CD4-positive, alpha-beta T cell treated with Interleukin-15 for 4 hours (primary cell): ENCODE measurements at places on chromosomes 7 and 10.

- peak; percentile 74 for DNase-seq
These were observed 21.0 kb upstream of the GNA12 start for GRCh38 chr7:2864999-2865670.

- DNase-seq: no peak
These were observed 141.2 kb downstream of the ST7 start for GRCh38 chr7:117094457-117094856.

DNA sequence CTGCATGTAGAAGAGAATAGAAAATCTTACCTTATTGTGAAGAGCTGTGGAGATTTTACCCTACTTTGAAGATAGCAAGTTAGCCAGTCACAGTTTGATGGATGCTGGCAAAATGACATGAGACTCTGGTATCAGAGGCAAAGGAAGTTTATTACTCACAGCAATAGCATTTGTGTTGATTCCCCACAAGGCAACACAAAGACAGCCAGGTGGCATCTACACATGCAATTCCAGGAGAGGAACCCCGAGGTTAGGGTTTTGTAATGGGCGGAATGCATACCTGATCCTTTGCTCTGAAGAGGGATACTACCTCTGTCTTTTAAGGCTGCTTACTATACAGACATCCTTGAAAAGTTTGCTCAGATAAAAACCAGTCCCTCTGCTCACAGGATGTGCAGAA, 59.5 kb downstream of the AHR start:
- no peak for DNase-seq

- DNase-seq: no peak
These were observed 185.7 kb upstream of the TMEM72 start for GRCh38 chr10:44725404-44725803.

- no peak for DNase-seq
These were observed 210.8 kb downstream of the ADARB2 start for GRCh38 chr10:1526436-1527055.

- DNase-seq: no peak
These were observed 104.8 kb downstream of the AUTS2 start for GRCh38 chr7:69703099-69703498.

DNA sequence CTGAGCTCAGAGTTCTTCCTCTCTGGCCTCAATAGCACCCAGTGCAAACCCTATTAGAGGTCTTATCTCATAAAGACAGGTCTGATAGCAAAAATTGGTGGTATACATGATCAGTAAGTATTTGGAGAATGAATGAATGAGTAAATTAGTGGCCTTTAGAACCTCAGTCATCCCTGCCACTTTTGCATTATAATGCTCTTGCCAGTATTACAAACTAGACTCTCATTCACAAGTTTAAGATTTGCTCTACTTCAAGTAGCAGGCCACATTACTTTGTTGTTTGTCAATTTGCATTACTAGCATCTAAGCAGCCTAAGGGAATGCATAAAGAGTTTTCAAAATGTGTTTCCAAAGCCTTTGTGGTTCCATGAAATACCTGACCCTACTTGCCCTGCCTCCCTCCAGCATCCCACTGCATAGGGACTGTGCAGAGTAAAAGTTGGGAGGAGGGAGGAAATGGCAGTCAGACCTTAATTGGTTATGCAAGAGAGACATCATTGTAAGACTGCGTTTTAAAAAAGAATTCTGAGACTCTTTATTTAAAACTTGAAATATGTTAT, 21.3 kb downstream of the TSPAN12 start:
- no peak for DNase-seq

DNA sequence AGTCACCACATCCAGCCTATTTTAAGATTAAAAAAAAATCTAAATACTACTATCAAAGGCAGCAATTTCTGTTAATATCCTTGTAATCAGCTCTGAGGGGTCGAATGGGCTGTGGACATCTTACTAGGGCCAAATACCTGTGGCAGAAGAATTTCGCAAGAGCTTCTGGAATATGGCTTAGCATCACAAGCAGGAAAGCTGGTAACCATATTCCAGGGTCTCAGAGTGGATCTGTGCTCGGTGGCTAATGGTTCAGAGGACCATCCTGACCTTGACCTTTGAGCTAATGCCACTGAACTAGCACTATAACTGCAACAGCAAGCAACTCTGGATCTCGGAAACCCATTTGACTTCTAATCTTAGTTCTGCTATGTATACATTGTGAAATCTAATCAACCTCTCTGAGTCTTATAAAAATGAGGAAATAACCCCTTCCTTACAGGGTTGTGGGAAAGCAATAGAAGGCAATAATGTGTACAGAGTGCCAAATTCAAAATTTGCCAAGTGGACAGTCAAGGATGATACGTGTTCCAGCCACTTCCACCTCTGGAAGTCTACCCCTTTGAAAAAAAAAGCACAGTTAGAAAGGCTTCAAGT, 65.5 kb downstream of the CYP26A1 start:
- DNase-seq: no peak

GRCh38 chr7:72266771-72267170, 145.4 kb downstream of the CALN1 start:
- DNase-seq: no peak

- DNase-seq: no peak
These were observed 517.1 kb upstream of the ANKRD30A start for GRCh38 chr10:36608251-36608650.

DNA sequence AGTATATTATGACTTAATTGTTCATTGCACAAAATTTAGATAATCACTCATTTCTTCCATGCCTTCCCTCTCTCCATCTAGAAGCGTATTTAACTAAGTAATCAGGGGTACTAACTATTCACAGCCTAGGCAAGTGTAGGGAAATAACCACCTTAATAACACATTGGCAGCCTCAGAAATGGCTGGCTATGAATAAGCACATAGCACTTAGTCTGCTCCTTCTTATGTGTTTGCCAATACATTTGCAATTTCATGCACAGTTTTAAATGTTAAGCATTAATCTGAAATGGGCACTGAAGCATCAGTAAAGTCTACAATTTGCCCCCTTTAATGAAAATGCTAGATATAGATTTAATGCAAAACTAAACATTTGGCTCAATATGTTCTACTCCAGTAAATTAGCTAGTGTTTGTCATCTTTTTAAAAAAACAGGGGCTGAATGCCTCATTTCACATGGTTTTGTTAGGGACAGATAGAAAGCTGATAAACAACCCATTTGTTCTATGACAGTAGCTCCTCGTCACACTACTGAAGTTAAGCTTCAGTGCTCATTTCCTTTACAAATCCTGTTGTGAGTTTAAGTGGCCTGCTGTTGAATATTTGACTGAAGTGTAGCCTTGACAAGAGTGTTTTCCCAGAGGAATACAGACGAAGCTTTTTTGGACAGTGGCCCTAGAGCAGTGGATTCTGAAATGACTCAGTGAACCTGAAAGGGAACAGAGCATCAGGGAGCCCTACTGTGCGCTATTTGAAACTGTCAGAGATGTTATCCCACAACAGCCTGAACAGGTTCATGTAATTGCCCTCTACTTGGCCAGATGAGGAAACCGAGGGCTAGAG, 30.5 kb downstream of the HHEX start:
- no peak for DNase-seq

- DNase-seq: no peak
These were observed 11.2 kb downstream of the TRIM56 start for GRCh38 chr7:101096331-101096956.

GRCh38 chr7:153891990-153892389, 160.2 kb upstream of the DPP6 start:
- DNase-seq: no peak

DNA sequence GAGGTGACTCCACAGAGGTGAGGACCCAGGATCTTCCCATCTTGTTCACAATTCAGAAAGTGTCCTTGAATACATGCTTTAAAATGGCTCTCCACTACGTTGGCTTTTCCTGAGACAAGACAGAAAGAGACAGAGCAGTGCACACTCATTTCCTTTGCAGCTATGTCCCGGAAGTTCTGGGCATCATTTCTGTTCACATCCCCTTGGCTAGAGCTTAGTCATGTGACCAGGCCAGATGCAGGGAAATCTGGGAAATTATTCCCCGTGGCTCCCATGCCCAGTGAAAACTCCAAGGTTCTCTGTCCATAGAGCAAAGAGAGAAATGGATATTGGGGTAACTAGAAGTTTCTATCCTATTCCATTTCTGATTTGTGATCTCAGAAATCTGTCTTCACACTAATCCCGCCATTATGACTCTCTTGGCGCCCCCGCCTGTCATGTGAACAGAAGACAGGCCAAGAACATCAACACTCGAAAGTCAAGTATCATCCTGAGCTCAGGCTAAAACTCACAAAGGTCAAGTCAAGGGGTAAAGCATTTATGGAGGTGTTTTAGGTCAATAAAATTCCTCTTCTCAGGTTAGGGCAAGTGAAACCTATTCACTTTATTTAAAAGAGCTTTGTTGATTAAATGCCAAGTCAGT, 251.4 kb upstream of the HABP2 start:
- DNase-seq: no peak

DNA sequence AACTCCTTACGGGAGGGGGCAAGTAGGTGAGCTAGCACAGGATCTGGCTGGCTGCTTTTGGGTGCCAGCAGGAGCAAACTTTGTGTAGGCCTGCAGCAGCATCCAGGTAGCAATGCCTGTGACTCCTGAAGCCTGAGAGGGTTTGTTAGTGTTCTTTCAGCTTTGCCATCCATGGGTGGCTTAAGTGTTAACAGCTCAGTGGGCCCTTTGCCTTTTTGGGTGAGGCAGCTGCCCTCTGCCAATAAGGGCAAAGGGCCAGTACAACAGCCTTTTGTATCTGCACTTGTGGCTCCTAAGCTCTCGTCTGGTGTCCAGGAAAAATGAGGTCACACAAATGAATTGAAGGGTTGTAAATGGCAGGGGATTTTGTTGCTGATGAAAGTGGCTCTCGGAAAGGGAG, 359.0 kb upstream of the CHRM2 start:
- DNase-seq: no peak

DNA sequence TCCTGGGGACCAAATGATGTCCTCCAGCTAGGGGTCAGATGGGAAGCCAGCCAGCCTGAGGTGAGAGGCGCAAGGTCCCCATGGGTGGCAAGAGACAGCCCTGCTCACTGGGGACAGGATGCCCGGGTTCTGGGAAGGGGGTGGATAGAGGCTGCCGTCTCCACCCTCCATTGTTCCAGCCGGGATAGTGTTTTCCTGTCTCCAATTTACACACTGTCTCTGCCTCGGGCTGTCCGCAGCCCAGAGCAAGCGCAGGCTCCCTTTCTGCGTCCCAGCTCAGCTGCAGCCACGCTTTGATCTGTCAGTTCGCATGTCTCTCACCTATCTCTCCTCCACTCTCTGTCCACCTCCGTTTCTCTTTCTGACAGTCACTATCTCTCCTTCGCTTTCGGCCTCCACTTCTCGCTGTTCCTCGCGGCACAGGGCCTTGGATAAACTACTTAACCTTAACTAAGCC, 2.1 kb downstream of the EPHB4 start:
- no peak for DNase-seq

DNA sequence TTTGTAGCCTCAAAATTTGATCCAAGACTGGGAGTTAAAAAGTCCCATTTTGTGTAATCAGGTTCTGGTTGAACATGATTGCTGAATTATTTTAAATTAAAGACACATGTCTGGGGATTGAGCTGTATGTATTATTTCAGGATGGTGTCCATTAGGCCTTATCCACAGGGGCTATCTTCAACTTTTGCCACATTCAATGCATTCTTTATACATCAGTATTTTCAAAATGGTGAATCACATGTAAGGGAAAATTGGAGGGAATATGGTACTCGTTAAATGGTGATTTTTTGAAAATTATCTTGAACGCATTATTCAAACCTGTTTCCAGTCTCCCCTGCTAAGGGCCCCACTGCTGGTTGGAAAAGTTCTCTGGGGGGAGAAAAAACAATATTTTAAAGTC, 367.7 kb upstream of the NPVF start:
- no peak for DNase-seq

DNA sequence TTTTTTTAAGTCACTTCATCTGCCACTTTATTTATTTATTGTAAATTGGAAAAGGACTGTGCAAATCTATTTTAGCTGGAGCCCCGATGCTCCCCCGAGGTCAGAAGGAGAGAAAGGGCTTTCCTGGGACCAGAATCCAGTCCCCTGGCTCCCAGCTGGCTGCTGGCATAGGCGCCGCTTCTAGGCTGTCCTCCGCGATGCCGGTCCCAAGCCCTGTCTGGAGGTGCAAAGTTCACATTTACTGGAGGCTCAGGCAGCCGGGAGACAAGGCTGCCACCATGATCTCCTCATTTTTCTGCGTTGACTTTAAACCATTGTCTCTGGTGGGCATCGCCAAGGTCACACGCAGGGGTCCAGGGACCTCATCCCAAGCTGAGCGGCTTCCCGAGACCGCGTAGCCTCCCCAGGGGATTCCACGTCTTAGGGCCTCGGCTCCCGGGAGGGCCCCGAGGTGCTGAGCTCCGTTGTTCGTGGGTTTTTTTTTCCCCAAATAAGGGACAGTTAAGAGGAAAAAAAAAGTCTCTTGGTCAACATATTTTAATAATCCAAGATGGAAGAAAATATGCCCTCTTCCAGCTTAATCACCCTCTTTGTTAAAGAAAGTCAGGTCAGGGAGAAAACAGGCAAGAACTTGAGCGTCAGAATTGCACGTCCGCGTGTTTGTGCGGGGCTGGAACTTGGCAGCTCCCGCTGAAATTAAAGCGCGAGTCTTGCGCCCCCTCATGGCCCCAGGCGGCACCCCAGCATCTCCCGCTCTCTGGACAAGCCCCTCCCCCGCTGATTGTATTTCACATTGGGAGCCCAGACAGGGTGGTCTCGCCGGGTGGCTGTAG, 11.9 kb downstream of the RGR start:
- DNase-seq: no peak

GRCh38 chr7:115066634-115067033, 144.7 kb downstream of the MDFIC start:
- no peak for DNase-seq

GRCh38 chr10:100339236-100339635, 7.8 kb upstream of the SCD start:
- DNase-seq: no peak

DNA sequence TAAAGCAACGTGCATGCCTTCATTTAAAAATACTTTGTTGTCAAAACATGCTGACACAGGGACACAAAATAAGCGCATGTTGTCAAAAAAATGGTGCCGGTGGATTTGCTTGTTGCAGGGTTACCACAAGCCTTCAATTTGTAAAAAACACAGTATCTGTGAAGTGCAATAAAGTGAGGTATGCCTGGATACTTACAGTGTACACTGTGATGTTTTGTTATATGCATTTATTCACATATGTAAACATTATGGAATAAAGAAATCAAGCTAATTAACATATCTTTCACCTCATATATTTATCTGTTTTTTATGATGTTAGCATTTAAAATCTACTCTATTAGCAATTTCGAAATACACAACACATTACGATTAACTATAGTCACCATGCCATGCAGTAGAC, 202.6 kb upstream of the FZD8 start:
- DNase-seq: no peak
